Stimulated activated CD8-positive, alpha-beta memory T cell treated with anti-CD3 and anti-CD28 coated beads, Interleukin-7, amount 100 ng/mL, for 48 hours (primary cell): ENCODE measurements at places on chromosomes 2 and 18.

DNA sequence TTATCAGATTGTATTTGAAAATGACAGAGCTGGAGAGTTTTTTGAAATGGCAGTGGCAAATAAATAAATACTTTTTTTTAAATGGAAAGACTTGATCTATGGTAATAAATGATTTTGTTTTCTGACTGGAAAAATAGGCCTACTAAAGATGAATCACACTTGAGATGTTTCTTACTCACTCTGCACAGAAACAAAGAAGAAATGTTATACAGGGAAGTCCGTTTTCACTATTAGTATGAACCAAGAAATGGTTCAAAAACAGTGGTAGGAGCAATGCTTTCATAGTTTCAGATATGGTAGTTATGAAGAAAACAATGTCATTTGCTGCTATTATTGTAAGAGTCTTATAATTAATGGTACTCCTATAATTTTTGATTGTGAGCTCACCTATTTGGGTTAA is 30.9 kb downstream of the CD28 start:
- DNase-seq, result no peak

DNA sequence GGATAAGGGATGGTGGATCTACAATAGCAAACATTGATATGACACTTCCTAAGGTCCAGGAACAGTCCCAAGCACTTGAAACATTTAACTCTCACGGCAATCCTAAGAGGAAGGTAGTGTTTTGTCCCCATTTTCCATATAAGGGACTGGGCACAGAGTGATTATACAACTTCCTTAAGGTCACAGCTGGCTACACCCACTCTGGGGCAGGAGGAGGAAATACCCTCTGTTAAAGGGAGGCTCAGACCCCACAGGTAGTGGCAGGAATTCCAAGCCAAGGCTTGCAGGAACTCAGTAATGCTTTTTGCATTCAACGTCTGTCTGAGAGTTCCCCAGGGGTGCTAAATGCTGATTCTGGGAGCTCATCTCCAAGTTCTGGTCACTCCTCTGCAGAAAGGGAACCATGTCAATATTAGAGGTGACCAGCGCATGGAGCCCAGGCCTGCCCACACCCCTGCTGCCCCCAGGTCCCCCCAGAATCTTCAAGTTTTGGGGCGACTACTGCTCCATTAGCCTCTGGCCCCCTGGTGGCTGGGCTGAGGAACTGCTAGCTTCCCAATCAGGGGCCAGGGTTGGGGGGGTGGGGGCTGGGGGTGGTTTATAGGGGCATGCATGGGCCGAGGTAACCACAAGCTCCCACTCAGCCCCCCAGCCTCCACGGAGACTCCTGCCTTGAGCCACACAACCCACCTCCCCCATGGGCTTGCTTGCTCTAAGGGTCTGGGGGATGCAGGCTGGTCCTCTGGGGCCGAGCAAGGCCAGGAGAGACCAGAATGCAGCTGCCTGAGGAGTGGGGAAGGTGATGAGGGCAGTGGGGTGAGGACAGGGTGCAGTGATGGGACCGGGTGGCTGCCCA is 11.1 kb downstream of the OBSL1 start:
- DNase-seq, result no peak

- no peak for DNase-seq
Observed at GRCh38 chr2:187429989-187430388, 18.1 kb downstream of the CALCRL start.

DNA sequence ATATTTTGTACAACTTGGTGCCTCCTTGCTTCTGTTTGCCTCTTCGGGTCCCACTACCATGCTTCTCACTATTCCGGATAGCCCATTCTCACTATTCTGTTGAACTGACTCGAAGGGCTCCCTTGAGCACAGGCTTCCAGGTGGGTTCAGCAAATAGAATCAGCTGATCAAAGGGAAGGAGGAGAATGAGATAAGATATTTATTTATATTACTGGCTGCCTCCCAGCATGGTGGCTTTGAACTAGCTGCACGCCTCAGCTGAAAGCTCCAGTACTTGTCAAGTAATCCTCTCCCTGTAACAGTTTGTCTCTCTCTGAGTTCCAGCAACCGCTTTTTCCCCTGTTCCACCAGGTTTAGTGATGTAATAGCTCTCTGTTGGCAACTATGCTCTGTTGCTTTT is 187.8 kb upstream of the HNRNPA3 start:
- DNase-seq, result no peak

DNA sequence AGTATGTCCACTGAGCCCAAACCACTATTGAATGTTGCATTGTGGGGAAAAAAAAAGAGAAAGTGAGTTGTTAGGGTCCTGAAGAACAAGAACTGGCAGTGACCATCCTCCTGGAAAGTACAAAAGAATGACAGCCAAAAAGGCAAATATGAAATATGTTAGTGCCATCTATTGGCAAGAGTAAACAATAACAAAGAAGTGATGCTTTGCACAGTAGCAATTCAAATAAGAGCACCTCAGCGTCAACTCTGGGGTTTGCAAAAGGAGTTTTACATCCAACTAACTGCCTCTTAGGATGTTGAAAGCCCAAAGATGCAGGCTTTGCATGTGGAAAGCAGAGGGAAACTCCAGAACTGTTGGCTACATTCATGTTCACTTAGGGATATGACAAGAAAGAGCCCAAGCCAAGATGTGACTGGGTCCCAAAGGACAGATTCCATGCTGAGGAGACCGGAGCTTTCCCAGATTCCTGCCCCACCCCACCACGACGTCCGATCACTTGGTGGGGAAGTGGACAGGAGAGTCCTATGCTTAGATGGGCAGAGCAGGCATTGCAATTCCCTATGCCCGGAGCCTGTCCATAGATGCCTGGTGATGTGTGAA is 15.6 kb downstream of the TRABD2A start:
- no peak for DNase-seq

DNA sequence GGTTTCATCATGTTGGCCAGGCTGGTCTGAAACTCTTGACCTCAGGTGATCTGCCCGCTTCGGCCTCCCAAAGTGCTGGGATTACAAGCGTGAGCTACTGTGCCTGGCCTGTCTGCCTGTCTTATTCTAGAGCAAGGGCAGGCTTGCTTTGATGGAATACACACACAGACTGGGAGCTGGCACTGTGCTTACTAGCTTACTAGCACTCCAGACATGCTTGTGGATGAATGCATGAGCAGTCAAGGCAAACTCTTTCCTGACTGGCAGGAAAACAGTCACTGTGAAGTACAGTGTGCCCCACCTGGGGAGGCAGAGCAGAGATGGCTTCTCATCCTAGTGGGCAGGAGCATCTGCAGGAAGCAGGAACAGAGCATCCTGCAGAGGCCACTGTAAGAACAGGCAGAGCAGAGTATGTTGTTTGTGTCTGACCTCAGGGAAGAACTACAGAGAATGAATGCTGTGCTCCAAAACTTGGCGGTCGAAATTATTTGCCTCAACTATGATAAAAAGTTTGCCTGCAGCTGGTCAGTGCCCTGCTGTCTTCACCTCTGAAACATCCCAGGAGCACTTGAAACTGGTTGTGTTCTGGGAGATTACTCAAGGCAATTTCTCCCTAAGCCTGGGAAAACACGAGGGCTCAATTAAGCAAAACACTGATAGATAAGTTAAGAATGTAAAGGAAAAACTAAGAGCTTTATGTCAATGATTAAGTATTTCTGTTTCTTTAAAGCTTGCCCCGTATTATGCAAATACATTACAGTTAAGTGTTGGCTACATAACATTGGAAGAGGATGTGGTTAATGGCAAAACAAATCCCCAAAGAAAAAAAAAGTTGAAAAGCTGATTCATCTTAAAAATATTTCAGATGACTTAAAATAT is 102.4 kb downstream of the VAPA start:
- DNase-seq, result no peak

GRCh38 chr2:99140860-99141109 is 722 bp upstream of the C2orf15 start:
- DNase-seq, result no peak

DNA sequence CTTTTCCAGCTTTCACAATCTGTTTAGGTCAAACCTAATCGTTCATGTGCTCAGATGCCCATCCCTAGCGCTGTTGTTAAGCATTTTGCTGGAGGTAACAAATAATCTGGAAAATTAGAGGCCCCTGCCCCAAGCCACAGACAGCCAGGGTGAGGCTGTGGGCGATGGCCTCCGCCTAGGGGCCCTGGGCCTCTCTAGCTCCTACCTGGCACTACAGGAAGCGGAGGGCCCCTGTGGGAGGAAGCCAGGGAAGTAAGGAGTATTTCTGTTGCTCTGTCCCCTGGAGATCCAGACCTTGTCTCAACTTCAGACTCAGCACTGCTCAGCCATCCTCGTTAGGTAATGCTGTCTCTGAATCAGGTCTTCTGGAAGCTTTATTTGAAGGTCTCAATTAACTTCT is 12.4 kb upstream of the FOSL2 start:
- DNase-seq, result no peak

- no peak for DNase-seq
Observed at GRCh38 chr2:169822036-169822435, 2.7 kb downstream of the METTL5 start.

DNA sequence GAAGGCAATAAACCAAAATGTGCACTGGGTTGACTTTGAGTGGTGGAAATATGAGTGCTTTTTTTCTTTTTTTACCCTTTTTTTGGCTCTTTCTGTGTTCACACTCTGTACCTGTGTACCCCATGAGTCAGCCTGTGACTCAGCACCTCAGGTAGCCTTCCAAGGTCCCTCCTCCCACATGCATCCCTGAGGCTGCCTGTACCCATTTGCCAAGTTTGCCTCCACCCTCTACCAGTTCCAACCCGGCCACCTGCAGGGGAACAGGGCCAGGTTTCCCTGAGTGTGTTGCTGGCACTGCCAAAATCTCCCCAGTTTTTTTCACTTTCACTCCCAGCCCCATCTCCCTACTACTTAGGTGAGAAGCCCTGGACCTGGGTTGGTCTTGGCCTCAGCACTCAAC is 14.0 kb downstream of the CXCR1 start:
- no peak for DNase-seq

DNA sequence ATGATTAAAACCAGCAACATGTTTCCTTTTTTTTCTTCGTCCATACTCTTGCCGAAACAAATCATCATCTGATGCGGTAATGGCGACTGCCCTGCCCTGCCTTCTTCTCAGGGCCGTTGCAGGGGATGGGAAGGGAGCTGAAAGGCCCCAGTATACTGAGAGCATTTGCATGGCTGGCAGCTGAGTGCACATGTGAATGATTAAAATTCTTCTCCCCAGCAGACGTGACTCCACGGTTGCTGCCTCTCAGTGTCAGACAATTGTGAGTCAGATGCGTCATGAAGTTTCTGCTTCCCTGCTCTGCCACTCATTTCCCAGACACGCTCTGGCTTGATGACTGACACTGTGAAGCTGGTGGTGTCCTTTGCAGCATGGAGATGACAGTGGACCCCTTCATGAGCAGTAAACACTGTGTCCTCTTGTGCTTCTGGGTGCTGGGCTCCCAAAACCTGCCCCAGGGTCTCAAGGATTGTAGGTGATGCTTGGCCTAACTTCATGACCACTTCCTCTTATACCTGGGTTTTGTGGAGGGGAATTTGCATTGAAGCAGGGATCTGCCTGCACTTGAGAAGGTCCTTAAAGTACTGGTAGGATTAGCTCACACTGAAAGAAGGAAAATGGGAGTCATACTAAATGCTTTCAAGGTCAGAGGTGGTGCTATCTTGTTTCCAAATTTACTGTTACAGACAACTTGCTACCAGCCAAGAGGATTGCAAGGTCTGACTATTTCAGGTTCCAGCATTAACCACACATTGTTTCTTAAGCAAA is 222.5 kb upstream of the COPS8 start:
- no peak for DNase-seq

GRCh38 chr2:219576505-219577388 is 4.6 kb downstream of the INHA start:
- no peak for DNase-seq

- no peak for DNase-seq
Observed at GRCh38 chr18:4119127-4119648, 335.9 kb downstream of the DLGAP1 start.

GRCh38 chr18:43868497-43868995 is 591.3 kb upstream of the SYT4 start:
- no peak for DNase-seq

DNA sequence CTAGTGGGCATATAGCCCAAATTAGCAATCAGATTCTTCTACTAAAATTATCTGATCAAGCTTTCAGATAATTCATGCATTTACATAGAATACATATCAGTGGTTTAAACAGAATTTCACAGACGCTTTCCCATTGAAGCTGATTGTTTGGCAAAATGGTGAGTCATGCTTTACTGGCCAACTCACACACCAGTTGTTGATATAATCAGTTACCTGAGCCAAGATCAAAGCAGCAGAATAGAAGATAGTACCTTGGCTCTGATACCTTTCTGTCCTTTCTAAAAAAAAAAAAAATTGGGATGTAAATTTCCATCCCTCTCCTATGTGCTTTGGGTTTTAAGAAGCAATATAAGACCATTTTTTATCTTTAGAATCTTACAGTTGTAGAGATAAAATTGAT is 178.0 kb downstream of the MCFD2 start:
- DNase-seq, result no peak
